ENCODE measurements at places on chromosomes 12 and 14.

DNA sequence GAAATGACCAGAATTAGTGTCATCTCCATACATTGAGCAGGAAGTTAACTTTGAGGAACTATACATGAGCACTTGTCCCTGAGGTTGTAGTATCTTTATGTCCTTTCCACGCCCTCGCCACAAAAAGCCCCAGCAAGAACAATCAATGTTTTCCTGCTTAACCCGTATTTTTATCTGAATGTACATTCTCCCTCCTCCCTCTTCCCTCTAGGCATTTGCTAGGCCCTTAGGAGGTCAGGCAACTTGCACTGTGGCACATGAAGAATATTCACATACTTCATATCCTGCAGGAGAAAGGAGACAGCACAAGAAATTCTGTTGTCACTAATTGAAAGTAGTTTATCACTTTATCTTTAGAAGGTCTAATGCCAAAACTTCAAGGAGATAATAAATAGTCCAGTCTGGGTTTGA is 18.1 kb upstream of the DUSP6 start:
- DNase-seq, result no peak

DNA sequence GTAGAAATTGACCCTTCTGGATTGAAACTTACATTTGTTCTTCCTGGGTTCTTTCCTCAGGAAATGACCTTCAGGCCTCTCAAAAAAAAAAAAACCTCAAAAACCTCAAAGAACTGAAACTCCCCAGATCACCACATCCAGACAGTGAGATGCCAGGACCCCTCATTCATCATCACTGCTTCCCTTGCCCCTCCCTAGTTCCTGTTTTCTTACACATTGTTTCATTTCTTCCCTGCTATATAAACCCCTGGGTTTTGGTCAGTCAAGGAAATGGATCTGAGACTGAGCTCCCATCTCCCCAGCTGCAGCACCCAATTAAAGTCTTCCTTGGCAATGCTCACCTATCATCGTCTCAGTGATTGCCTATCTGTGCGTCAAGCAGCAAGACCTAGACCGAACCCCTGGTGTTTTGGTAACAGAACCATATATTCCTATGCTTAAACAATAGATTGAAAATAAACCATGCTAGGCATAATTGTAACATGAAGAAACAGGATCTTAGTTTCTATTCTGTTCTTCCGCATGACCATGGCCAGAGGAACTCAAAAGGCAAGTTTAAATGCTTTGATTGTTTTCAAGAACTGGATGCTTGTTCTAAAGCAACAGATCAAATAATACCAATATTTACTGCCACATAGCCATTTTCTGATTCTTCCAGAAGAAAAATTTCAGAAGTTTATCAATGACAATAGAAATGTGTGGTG is 108.0 kb upstream of the MAX start:
- DNase-seq, result no peak

DNA sequence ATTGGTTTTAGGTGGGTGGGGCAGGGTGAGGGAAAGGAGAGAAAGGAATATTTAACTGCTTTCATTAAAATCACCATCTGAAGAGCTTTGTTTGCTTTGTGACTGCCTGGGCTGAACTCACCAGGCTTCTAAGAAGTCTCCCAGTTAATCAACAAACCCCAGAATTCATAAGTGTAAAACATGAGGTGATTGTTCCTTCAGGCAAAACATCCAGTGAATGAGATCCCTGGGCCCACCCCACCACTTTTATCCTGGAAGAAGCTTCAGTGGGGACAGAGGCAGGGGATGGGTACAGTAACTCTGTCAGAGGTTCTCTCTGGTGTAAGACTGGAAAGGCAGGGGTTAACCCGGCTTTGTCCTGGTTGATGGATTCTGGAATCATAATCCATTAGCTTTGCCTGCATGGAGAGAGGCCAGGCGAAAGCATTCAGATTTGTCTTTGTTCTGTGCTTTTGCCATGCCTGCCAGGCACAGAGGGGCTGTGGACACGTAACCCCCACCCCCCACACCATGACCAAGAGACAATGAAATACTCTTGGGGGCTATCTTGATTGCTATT is 16.7 kb downstream of the PDE1B start:
- DNase-seq, result no peak

DNA sequence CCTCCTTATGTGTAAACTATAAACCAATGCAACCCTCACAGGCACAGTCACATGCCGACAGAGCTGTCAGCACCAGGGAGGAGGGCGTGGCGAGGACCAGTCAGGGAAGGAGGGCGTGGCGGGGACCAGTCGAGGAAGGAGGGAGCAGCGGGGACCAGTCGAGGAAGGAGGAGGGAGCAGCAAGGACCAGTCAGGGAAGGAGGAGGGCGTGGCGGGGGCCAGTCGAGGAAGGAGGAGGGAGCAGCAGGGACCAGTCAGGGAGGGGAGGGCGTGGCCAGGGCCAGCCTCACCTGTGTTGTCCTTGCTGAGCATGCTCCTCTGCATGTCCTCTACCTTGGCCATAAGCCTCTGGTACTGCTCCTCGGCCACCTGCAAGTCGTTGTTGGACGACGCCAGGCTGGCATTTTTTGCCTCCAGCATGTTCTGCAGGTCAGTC is 24.2 kb downstream of the GOLGA3 start:
- DNase-seq, result no peak

DNA sequence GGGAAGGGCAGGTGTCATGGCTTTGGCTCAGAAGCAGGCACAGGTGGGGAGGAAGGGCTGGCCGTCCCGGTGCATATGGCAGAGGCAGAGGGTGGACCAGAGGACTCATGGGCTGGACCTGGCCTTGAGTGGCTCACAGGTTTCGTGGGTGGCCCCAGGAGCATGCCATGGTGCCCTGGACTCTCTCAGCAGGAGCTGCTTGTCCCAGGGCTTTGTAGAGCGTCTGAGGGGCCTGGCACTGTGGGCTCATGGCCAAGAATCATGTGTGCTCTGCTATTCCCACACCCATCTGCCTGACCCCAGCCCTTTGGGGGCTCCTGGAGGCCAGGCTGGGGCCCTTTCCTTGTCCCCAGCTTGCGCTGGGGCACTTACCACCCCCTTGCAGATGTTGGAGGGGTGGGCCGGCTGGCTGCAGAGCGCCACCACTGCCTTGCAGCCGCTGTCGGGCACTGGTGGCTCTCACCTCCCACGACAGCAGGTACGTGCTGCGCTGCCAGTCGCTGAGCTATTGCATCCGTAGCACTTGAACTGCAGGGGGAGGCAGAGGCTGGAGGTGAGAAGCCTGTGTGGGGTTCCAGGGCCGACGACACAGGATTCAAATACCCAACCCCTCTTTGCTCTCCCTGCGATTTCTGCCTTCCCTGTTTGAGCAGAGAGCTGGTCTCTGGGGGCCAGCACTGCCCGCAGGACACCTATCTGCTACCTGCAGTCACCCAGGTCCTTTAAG is 187.4 kb upstream of the PRMT8 start:
- DNase-seq, result no peak

DNA sequence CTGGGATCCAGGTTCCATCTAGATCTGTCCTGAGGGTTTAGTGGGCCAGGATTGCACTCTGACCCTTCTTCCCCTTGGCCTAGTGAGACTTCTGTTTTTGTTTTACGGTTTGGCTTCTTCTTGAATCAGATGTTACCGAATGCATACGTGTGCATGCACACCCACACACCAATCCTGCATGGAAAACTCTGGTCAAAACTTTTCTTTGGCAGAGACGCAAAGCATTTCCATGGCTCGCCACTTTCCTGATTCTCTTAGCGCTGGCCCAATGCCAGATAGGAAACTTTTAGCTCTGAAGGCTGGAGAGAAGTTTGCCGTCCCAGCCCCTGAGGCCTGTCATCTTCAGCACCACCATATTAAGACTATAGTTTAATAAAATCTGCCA is 67.4 kb upstream of the ACTN1 start:
- no peak for DNase-seq

DNA sequence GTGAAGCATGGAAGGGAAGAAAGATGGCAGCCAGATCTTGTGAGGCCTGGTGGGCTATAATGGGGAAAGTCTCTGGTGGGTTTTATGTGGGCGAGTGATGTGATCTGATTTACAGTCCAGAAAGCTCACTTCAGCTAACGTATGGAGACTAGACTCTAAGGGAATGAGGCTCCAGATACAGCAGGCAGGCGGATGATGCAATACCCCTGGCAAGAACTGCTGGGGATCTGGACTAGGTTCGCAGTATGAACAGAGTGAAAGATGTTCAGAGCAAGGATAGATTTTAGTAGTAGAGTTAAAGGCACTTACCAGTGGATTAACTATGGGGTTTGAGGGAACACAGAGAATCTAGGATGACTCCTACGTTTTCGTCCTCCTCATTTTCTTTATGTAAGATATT is 253.1 kb downstream of the ANO2 start:
- no peak for DNase-seq

- no peak for DNase-seq
These were observed 175.8 kb upstream of the ATP2B1 start for GRCh38 chr12:89884416-89884898.

DNA sequence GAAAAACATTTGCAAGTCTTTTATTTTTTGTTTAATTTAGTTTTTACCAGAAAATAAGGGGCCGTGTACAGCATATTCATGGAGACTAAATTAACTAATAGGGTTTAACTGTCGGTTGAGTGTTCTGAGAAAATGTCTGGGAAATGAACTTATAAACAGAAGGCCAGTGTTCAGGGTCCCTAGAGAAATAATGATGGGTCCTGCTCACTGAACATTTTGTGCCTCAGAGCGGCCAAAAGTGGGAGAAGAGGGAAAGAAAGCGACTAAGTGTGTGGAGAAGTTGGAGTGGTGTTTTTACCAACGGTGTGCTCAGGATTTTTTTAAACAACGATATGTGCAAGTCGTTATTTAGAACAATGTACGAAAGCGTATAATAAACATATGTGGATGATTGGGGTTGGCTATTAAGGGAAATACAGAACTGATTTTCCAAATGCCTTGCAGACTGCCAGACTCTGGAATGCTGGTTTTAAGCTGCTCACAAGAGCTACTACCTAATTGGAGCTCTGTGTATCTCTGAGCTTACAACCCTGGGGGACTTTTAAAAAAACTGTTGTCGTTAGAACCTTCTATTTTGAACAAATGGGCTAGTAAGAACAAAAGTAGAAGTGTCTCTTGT is 166.7 kb downstream of the SLC38A4 start:
- DNase-seq, result no peak

GRCh38 chr12:10735428-10735827 is 12.3 kb upstream of the YBX3 start:
- no peak for DNase-seq

DNA sequence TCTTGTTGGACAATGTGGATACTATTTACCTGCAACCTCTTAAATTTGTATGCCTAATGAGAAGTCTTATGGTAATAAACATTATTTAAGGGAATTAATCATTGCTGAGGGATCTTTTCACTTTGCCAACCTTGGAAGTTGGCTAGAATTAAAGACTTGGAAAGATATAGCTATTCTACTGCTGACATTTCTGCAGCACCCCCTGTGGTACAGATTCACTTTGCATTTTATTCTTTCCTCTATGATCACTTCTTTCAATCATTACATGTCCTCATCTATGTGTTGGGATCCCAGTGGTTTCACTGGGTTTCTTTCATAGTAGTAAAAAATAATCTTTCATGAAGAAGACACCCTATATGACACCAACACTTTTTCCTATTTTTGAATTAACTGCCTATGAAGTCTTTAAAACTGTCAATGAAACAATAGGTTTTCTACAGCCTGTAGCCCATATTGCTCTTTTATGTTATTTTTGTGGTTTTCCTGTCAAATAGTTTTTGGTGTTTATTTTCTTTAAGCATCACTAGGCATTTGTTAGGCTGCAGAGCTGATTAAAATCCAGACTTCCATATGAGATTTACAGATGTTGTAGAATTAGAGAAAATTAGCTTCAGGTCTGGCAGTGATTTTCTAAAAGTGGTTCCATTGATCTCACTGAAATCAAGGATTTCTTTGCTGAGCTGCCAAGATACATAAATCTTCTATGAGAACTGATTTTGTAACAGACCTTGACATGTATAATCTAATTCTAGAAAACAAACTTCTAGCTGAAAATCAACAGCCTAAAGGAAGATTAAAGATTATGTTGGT is 256.1 kb downstream of the NAV3 start:
- no peak for DNase-seq

DNA sequence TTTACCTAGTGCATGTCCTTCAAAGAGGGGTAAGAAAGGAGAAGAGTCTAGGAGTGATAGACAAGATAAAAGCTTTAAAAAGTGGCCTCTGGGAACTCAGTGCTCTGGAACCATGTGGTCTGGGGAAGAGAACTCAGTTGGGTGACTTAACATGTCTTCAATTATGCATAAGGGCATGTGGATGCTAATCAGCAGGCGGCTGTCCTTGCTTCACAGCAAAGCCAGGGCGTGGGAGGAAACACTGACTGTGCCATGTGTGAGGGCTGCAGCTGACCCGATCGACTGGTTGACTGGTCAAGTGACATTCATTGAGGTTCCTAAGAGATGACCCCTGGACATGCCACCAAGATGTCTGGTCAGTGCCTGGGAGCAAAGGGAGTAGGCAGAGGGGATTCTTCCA is 1053.8 kb downstream of the BCL11B start:
- no peak for DNase-seq

- DNase-seq, result no peak
These were observed 110.0 kb downstream of the FOXG1 start for GRCh38 chr14:28876572-28876945.

DNA sequence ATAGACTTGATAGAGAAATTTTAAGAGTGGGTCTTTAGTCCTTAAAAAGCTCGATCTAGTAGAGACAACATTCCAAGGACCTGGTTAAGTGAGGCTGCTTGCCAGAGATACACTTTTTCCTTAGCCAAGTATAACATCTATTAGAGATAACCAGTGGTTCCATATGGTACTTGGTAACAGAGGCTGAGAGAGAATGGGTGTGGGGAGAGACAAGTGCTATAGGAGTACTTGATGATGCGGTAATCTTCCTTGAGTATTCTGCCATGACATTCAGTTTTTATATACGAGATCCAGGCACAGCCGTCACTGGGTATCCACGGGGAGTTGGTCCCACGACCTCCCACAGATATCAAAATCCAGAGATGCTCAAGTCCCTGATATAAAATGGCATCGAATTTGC is 77.4 kb upstream of the REP15 start:
- DNase-seq, result no peak

- no peak for DNase-seq
These were observed 96.0 kb downstream of the RASSF9 start for GRCh38 chr12:85740186-85740585.

DNA sequence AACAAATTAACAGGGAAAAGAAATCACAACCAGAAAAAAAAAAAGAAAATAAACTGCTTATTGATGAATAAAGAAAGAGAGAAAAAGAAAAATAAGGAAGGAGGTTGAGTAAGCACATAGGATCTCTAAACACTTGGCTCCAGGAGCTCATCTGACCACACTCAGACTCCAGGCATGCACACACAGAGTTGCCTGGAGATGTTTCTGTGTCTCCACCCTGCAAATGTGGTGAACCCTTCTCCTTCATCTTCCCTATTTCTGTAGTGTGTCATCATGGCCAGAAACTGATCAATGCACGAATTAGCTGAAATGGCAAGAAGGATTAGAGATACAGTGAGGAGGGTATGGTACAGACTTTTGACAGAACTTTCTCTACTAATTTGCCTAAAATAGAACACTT is 20.2 kb downstream of the OR4N2 start:
- no peak for DNase-seq
